NCI-H1092 (cell line): ENCODE measurements at places on chromosomes 2 and 18.

- no peak for DNase-seq
These were observed 8.9 kb downstream of the ADAM23 start for GRCh38 chr2:206452242-206452641.

DNA sequence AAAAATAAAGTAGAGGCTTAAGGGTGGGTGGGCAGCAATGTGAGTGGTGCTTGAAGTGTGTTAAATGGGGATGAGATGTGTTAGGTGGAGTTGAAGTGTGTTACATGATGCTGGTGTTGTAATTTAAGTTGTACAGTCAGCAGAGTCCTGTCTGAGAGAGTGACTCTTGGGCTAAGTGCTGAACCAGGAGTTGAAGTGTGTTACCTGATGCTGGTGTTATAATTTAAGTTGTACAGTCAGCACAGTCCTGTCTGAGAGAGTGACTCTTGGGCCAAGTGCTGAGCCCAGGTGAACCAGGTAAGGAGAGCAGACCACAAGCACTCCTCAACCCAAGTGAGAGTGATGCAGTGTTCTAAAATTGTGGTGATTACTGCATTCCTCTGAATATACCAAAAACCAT is 40.6 kb downstream of the LCLAT1 start:
- DNase-seq: no peak

- no peak for DNase-seq
These were observed 148.7 kb downstream of the CTIF start for GRCh38 chr18:48687346-48688042.

GRCh38 chr2:71669058-71669456 is 215.7 kb downstream of the DYSF start:
- no peak for DNase-seq

DNA sequence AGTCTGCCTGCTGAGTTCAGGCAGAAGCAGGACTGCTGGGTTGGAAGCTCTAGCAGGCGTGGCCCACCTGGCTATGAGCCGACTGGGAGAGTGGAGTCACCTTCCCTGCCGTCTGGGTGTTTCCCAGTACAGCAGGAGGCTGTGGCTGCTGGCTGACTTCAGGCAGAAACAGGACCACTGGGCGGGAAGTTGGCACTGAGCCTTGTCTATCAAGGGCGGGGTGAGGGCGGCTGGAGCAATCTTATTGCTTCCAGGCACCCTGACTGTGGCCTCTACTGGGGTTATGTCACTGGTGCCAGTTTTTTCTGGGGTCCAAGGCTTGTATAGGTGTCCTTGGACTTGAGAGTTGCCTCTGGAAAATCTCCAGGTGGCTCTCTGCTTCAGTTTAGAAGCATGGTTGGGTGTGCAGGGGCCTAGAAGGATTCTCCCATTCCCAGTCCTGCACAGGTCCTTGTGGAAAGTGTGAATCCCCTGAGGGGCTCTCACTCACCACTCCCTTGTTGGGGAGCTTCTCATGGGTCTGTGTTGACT is 30.5 kb downstream of the LTBP1 start:
- DNase-seq: no peak

DNA sequence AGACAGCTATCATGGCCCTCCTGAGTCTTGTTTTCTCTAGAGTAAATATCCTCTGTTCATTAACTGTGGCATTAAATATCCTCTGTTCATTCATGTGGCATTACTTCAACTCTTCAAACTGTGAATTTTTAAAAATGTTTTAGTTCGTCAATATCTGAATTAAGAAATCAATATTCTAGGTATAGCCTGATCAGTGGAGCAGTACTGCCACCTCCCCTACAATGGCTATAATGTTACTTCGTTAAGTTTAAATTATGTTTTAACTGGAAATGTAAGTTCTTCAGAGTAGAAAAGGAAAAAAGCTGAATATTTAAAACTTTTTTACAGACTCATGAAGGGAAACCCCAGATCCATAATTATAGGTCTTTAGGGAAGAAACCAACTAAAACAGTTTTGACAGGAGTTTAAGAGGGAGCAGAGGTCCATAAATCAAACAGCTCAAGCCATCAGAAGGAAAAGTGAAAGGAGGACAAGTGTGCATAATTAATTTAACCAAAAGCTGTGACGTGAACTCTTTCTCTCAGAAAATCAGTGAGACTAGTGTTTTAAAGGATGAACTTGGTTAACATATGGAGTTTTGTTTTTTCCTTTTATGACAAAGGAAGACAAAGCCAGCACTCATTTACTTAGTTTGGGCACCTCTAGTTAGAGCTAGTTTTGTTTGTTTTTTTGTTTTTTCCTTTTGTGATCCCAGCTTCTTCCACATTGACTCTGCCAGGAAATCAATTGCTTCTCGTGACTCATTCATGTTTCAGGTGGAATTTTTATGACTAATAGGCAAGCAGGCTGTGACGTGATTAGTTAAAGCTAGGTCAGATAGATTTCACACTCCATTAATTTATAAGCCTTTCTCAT is 44.9 kb downstream of the RBBP8 start:
- no peak for DNase-seq

- DNase-seq: no peak
These were observed 31.9 kb downstream of the DSC3 start for GRCh38 chr18:31010601-31011000.

DNA sequence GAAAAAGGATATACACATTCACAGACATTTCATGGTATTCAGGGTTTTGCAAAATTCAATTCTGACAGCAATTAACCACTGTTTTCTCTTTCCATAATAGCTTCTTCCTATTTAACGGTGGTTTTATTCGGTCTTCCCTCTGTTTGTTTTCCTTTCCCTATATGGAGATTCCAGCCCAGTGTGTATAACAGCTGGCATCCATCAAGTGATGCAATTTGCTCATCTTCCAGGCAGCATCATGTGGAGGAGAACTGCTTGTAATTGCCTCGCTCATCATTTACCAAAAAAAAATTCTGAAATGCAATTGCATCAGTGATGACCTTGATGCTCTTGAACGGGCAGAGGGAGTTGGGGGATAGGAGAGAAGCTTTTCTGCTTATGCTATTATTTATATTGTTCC is 165.9 kb upstream of the PGAP1 start:
- DNase-seq: peak; percentile 14

DNA sequence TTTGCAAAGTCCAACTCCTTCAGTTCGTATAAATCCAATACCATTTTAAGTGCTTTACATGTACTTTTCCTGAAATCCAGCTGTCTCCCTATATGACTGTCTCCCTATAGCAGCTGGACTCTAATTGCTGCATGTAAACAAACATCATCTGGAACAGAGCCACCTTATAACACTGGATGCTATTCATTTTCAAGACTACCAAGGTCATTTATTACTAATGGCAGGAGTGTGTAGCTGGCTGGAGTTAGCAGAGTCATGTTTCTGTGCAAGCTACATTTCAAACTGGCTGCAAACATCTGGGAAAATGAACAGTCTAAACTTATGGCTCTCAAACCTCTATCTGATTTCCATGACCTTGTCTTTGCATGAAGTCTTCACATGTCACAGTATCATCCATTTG is 575.2 kb downstream of the PIK3C3 start:
- DNase-seq: no peak

DNA sequence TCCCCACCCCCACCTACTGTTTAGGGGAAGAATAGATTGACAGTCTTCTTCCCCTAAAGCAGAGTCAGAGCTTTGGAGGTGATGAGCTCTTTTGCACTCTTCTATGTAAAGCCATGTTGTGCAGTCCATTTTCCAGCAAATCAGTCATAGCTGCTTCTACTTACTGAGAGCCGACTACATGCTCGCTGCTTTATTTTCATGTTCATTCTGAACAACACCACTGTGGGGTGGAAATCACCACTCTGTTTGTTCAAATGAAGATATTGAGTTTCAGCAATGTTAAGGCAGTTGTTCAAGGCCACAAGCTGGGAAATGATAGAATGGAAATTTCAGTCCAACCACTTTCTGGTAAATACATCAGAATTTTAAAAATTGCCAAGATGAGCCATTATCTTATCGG is 88.3 kb downstream of the INSIG2 start:
- DNase-seq: no peak

- DNase-seq: no peak
These were observed 1.9 kb upstream of the ITGB6 start for GRCh38 chr2:160201849-160202539.

- no peak for DNase-seq
These were observed 1948.4 kb upstream of the PIK3C3 start for GRCh38 chr18:40006634-40007033.

DNA sequence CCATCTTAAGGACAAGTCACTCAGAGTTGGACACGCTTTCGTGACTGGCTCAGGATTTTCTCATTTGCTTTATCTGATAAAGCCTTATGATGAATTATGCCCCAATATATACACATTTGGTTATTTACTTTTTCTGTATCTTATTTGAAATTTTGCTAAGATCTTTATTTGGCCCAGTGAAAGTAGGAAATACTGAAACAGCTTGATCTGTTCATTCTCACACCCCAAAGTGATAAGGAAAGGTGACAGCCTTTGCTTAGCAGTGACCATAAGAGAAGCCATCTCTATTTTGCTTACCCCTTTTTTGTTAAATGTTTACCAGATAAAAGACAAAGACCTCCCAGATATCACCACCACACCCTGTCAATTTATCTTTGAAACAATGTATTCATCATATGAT is 428.3 kb downstream of the PARD3B start:
- DNase-seq: no peak

DNA sequence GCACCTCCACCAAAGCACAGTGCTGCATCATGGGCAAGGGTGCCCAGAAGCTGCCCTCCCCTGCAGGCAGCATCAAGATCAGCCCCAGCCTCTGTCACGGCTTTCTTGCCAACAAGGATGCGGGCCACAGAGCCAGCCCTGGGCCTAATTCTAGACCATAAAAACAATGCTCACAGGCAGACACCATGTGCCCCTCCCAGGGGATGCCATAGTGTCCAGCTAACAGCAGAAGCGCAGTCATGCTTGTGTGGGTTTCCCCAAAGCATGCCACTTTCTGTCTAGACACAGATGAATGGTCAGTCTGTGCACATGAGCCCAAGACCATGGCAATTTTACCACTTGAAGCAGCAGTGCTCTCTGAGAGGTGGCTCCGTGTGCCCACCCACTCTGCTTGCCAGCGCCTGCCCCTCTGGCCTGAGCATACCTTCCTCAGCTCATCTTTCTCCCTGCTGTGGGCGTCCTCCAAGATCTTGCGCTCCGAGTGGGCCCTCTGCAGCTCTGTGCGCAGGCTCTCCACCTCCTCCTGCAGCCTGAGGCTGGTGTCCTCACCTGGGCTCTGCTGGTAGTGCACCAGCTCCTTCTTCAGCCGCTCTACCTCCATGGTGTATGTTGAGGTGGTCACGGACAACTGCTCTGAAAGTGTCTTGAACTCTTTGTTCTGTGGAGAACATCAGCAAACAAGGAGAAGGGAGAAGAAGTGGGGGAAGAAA is 81.3 kb upstream of the ACAA2 start:
- no peak for DNase-seq

DNA sequence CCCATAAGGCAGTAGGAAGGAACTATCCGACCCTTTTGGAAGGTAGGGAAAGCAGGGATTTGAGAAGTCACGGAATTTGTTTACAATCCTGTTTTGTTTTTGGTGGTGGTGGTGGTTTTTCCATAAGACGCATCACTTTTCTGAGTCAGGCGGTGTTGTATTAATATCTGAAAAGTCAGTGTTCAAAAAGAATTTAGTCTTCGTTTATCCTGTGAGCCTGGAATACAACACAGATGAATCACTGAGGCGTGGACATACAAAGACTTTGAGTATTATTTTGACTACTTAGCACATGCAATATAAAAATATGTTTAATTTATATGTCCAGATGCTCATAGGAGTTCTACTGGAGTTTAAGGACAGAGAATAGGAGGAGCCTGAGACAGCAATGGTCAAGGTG is 785 bp downstream of the ZNF892 start:
- DNase-seq: no peak

DNA sequence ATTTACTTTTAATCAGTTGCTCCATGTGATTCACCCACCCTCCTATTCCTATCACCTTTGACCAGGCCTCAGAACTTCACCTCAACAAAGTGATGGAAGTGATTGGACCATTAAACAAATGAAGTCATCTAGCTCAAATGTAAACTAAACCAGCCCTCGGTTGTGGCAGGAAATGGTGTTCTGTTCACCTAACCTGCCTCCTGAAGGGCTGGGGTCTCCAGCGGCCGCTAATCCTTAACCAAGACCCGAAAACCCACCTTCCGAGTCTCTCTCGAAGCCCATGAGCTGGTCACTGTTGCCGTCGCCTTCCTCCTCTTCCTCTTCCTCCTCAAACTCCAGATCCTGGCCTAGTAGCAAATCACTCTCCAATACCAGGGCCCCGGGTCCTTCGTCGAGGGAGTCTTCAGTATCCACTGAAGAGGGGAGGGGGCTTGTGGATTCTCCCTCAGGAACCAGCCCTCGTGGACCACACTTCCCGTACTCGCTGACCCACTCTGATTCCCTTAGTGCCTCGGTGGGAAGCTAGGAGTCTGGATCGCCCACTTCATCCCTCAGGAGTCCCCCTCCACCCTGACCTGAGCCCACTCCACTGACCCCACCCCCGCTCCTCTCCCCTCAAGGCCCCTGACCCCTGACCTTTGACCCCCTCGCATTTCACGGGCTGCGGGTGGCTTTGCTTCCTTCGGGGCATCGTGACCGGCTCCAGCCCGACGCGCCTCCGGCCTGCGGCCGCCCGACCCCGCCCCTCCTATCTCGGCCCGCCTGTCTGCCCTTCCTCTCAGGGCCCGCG is 503 bp downstream of the ZNF513 start:
- DNase-seq: no peak

- no peak for DNase-seq
These were observed 27.6 kb downstream of the MRPL33 start for GRCh38 chr2:27798948-27799645.

DNA sequence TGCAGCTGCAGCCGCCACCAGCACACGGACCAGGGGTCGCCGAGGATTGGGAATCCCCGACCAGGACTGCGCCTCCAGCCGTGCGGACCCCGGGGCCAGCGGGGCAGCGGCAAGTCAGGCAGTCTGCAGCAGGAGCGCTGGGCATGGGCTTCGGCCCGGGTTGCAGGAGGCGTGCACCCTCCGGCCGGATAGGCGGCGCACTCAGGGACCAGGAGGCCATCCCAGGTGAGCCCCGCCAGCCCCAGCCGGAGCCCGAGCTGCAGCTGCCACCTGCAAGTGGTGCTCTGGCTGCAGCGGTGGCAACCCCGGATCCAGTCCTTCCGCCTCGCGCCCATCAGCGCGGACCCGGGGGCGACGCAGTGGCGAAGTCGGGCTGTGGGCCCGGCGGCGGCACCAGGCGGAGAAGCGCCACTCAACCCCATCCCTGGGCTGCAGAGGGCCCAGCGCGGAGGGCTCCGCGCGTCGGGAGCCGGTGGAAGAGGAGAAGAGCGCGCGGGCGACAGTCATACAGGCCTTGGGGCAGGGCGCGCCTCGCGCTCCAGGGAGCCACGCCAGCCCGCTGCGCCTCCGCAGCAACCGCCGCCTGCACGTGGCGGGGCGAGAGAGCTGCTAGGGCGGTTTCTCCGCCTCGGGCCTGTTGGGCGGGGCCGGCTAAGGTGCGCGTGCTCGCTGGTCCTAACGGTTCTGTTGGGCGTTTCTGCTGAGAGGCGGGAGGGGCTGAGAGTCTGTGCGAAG is 73.8 kb downstream of the RPIA start:
- DNase-seq: peak; percentile 52

- no peak for DNase-seq
These were observed 269.3 kb upstream of the NCKAP5 start for GRCh38 chr2:133837441-133838094.
